NAMALWA (cell line): ENCODE measurements at places on chromosomes 13 and 19.

DNA sequence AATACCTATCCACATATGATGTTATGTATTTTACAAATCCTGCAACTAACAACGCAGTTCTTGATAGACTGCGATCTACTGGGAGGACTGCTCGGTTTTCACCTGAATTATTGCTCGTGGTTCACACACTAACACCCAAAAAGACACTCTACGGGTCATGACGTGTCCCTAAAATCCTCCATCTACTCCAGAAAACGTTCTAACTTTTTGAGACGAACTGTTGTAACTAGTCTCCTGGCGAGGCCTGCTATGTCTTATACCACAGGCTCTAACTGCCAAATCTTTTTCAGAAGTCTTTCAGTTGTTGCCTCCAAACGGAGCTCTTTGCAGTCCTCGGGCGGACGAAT is 108.2 kb downstream of the KCNRG start:
- no peak for DNase-seq

GRCh38 chr19:33300009-33300893 is 2.1 kb downstream of the CEBPA start:
- DNase-seq = no peak

GRCh38 chr19:38544569-38545315 is 73.0 kb downstream of the MAP4K1 start:
- DNase-seq = no peak

GRCh38 chr13:36872621-36873020 is 47.4 kb downstream of the SMAD9 start:
- DNase-seq = no peak

DNA sequence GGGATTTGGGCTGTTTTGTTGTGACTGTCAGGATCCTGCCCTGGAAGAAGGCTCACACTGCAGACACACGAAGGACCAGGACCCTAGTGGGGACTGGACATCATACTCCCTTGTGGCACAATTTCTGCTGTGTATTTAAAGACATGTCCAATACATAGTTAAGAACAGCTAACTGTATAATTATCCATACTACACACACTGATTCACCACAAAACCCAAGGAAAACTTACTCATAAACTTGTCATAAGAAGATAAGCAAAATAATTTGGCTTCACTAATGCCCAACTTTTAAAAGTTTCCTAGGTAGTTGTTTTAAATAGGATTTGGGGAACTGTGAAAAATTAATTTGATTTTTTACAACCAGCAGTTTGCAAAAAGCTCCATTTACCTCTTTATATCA is 46.1 kb downstream of the LATS2 start:
- no peak for DNase-seq
